ENCODE measurements at places on chromosomes 5 and 9. TPM values are rescaled to one million over a fixed set of nuclear protein-coding genes. Genes with fewer than 3 reads are reported as not detected.

- no peak for DNase-seq
Observed at GRCh38 chr9:97076238-97076637, 37.3 kb upstream of the CTSV start.

GRCh38 chr9:69427286-69427685, 102.3 kb downstream of the ENTREP1 start:
- no peak for DNase-seq

- DNase-seq, result no peak
Observed at GRCh38 chr5:6181147-6181729, 197.1 kb downstream of the MED10 start.

CENPH gene
- 103 TPM for total RNA-seq
